ENCODE measurements at places on chromosomes 16 and 17.
A peak's percentile ranks its signal among the peaks of the same experiment; 100 is the strongest.

DNA sequence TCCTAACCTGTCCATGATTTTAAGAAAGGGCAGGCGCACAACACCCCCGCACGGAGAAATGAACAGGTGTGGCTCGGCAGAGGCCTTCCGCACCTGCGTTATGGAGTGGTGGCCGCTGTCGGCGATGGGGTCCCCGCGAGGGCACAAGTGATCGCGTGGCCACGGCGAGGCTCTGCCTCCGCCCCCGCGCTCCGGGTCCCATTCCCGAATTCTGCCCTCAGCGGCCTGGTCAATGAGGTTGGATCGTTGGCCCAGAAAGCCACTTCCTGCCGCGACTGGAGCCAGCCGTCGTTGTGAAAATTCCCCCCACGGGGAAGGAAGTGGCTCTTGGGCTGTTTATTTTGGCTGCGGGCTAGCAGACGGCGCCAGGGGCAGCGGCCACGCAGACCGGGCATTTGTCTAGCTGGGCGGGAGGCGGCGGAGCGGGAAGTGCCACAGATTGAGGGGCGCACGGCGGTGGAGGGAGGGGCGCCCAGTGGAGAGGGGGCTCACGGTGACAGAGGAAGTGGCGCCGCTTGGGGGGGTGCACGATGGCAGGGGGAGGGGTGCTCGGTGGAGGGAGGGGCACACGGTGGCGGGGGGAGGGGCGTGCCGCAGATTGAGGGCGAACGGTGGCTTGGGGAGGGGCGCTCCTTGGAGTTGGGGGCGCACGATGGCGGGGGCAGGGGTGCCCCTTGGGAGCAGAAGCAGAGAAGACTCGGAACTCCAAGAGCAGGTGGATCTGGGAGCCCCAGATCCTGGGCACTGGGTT is 25.0 kb downstream of the MRC2 start:
- DNase-seq, result peak; percentile 15

GRCh38 chr16:26334218-26335111 is 642.7 kb downstream of the HS3ST4 start:
- no peak for DNase-seq

DNA sequence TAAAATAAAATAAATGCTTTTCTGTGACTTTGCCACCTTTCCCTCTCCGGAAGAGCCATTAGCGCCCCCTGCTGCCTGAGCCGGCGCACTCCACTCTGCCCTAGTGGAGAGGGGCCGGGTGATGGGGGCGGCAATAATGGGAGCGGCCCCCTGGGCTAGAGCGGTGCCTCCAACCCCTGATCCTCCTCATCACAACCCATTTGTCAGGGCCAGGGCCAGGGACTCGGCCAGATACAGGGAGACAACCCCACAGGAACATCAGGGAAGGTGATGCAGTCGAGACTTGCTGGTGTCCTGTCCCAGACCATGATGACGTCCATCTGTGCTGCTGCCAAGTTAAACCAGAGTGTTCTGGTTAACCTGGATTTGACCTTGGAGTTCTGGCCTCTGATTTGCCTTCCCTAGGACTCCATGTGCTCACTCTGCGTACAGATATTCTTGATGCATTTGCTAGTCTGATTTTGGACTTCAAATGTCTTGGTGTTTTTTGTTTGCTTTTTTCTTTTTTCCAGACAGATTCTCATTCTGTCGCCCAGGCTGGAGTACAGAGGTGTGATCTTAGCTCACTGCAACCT is 46.1 kb upstream of the BPTF start:
- DNase-seq, result no peak

DNA sequence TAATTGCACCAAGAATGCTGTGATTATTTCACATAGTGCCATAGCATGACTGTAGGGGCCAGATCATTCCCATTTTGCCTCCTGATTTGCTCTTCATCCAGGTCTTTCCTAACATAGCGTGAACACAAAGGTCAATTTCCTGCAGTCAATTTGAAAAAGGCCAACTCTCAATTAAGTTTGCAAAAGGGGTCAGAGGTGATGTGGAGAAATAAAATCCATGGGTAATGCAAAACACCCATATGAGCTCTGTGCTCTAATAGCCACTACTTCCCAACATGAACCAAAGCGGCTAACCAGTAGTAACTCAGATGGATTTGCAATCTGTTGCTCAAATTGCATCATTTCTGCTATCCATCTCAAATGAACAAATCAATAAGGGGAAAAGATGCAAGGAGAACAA is 275.5 kb upstream of the SOX9 start:
- no peak for DNase-seq

GRCh38 chr16:74169687-74170376 is 126.8 kb upstream of the PSMD7 start:
- no peak for DNase-seq

GRCh38 chr17:40450175-40450574 is 6.9 kb downstream of the IGFBP4 start:
- DNase-seq, result peak; percentile 34

Measured in stimulated activated naive CD4-positive, alpha-beta T cell treated with Interleukin-2 at 50 U/mL for 16 hours (primary cell).